Stimulated activated CD4-positive, alpha-beta T cell treated with anti-CD3 and anti-CD28 coated beads, TNF-alpha, amount 100 ng/mL, for 24 hours (primary cell): ENCODE measurements at places on chromosomes 2 and 18.

DNA sequence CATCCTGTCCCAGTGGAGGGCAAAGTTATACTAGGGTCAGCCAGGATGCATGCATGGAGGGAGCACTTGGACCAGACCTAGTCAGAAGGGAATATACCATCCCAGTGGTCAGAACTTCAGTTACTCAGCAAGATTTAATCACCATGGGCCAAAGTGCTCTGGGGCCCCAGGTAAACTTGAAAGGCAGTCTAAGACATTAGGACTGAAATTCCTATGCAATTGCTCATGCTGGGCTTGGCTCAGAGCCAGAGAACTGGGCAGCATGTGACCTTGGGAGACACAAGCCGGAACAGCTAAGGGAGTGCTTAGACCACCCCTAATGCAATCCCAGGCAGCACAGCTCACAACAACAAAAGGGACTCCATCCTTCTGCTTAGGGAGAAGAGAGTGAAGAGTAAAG lies 401.3 kb downstream of the KCNJ3 start:
- DNase-seq: no peak

GRCh38 chr18:10402871-10403559 lies 51.4 kb upstream of the APCDD1 start:
- no peak for DNase-seq

- DNase-seq: no peak
Measured at GRCh38 chr2:18957909-18958308, 368.5 kb upstream of the NT5C1B start.

DNA sequence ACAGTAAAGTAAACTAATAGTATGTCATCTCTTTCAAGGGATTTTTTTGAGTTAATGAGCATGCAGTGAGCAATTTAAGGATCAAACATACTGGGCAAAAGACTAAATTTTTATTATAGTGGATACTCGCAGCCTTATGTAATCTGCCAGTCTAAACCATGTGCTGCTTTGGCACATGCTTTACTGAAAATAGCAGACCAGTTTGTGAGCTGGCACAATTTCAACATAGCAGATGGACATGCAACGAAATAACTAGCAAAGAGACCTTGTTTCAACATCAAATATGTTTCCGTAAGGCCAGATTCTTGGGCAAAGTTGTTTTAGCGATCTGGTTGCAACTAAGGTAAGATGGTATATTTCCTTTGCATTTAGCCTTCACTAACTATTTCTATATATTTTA lies 807.3 kb downstream of the NR4A2 start:
- DNase-seq: no peak

DNA sequence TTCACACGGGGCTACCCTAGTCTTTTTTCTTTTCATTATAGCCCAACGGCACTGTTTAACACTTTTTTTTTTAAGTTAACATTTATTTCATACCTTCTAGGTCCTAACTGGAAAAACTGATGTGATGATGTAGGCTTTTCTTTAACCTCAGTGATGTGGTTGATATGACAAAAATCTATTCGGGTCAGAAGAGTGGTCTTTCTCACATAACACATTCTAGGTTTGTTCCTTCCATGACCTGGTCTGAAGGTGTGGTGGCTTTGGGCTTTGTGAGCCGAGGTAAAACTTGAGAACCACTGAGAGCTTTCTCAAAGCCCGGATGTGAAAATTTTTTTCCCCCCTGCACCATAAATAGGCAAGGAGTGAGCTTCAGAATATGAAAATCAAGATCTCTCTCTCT lies 44.2 kb downstream of the GPD2 start:
- DNase-seq: no peak

- DNase-seq: no peak
Measured at GRCh38 chr2:25808006-25808383, 70.3 kb downstream of the ASXL2 start.

DNA sequence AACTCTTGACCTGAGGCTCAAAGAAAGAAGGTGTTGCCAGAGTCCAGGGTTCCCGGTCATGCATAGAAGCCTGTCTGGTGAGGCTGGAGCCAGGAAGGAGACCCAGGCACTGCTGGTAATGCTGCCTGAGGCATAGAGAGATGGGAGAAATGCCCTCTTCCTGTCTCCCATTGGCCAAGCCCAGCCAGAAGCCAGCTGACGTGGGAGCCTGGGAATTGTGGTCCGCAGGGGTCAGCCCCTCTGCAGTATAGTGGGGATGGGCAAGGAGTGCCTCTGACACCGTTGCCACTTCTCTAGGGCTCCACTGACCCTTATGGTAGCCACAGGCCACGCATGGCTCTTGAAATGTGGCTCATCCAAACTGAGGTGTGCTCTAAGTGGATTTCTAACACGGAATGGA lies 95.7 kb downstream of the CTIF start:
- DNase-seq: no peak

GRCh38 chr18:46385124-46385523 lies 271.9 kb downstream of the LOXHD1 start:
- DNase-seq: no peak

- no peak for DNase-seq
Measured at GRCh38 chr2:69077252-69077950, 64.4 kb downstream of the ANTXR1 start.

DNA sequence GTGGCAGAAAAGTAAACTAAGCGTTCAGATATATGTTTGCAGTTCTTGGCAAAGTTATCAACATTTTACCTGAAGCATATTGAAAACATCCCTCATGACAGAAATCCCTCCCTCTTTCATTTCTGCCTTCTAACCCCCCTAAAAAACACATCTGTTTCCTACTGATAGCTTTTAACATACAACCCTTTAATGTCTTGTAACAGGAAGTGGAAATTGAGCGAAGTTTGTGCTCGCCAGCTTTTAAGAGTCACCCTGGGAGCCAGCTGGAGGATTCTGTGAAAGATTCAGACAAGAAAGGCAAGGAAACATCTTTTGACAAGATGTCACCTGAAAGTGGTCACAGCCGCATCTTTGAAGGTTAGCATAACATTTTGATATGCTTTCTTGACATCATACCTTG lies 247.4 kb downstream of the XIRP2 start:
- no peak for DNase-seq

DNA sequence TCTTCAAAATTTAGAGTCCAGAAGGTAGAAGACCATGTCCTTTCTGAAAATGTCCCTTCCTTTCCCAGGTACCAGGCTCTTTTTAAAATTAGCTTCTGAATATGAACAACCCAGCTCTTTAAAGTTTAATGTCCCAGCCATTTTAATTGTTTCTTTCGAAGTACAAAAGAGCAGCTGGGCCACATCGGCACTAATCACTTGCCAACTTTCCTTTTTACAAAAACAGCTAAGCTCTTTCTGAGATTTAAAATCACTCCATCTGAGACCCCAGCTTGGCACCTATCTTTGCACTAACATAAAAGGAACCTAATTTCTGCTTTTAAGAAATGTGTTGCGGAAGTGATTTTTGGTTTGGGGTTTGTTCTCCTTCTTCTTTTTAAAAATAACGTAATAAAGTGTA lies 2.6 kb downstream of the BOD1L2 start:
- no peak for DNase-seq

GRCh38 chr18:24930478-24930877 lies 421.5 kb downstream of the ZNF521 start:
- no peak for DNase-seq

- DNase-seq: no peak
Measured at GRCh38 chr2:223060201-223060825, 8.3 kb downstream of the KCNE4 start.

DNA sequence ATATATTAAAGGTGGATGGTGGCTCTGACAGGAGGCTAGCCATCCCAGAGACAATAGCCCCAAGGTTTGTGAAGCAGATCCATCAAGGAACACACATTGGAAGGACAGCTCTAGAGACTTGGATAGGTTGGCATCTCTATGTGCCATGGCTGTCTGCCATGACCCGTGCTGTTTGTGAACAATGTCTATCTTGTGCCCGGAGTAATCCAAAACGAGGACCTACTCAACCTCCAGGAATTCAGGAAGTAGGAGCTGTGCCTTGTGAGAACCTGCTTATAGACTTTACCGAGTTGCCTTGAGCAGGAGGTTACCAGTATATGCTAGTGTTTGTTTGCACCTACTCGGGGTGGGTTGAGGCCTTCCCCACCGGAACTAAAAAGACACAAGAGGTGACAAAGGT lies 43.1 kb upstream of the SELENOI start:
- no peak for DNase-seq
